ENCODE measurements at places on chromosomes 13 and 19. TPM values are rescaled to one million over a fixed set of nuclear protein-coding genes. Genes with fewer than 3 reads are reported as not detected.

- DNase-seq = no peak
These were observed 141.3 kb downstream of the STOML3 start for GRCh38 chr13:38849315-38849714.

The SAE1 gene
- 191 TPM for total RNA-seq

The SBK2 gene
- not detected for total RNA-seq

GRCh38 chr19:5607318-5608275 lies 15.0 kb downstream of the SAFB2 start:
- no peak for DNase-seq

- DNase-seq = no peak
These were observed 55.0 kb downstream of the EFNB2 start for GRCh38 chr13:106480351-106480910.

GRCh38 chr13:24112791-24113190 lies 47.7 kb upstream of the SPATA13 start:
- DNase-seq = no peak

DNA sequence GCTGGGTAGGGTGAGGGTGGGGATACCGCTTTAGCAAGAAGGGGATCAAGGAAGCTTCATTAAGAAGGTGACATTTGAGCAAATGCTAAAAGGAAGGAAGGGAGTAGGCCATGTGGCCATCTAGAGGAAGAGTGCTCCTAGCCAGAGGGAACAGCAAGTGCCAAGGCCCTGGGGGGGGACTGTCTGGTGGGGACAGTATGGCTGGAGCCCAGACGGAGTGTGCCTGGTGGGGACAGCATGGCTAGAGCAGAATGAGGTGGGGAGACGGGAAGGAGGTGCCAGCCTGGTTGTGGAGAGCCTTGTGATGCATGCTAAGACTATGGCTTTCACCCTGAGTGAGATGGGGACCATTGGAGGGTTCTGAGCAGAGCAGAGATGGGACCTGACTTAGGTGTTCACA lies 2.1 kb upstream of the TGFB1 start:
- no peak for DNase-seq

- DNase-seq = no peak
These were observed 5.7 kb downstream of the ACOD1 start for GRCh38 chr13:76953968-76954367.

The SOHLH2 gene
- not detected for total RNA-seq

- DNase-seq = peak; percentile 89
These were observed 8.6 kb upstream of the MKNK2 start for GRCh38 chr19:2059422-2060201.

The FAM124A gene
- total RNA-seq = 15.0 TPM

The LILRA2 gene
- total RNA-seq = 3.4 TPM

The LACC1 gene
- 3.3 TPM for total RNA-seq

DNA sequence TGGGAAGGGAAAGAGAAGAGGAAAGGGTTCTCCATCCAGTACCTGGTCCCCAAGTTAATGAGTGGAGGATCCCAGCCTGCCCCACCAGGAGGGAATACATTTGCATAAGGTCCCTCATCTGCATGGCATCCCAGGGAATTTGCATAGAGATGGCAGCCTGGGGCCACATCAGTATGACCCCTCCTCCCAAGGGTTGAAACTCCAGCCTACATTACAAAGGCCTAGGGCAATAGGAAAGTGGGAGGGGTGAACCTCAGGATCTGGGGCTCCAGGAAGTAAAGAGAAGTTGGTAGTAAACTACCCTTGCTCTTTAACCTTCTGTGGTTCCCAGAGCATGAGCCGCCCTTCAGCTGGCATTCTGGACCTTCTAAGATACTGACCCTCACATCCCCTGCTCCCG lies 6.8 kb upstream of the NECTIN2 start:
- no peak for DNase-seq

DNA sequence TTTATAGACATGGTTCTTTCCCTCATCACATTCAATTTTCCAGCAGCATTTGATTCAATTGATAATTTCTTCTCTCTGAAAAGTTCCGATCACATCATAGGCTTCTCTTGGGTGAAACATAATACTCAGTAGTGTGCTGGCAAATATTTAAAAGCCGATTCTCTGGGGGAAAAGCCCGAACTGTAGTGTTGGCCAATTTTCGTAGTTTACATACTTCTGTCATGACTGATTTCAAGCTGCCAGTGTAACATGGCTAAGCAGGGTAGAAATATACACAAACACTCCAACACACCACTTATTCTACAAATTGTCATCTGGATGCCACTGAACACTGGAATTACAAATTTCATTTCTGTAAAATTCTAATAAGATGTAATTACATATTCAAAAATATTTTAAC lies 56.1 kb upstream of the FREM2 start:
- DNase-seq = no peak

The MYADM gene
- 65.5 TPM for total RNA-seq

GRCh38 chr19:929891-930258 lies 4.0 kb downstream of the ARID3A start:
- DNase-seq = no peak

DNA sequence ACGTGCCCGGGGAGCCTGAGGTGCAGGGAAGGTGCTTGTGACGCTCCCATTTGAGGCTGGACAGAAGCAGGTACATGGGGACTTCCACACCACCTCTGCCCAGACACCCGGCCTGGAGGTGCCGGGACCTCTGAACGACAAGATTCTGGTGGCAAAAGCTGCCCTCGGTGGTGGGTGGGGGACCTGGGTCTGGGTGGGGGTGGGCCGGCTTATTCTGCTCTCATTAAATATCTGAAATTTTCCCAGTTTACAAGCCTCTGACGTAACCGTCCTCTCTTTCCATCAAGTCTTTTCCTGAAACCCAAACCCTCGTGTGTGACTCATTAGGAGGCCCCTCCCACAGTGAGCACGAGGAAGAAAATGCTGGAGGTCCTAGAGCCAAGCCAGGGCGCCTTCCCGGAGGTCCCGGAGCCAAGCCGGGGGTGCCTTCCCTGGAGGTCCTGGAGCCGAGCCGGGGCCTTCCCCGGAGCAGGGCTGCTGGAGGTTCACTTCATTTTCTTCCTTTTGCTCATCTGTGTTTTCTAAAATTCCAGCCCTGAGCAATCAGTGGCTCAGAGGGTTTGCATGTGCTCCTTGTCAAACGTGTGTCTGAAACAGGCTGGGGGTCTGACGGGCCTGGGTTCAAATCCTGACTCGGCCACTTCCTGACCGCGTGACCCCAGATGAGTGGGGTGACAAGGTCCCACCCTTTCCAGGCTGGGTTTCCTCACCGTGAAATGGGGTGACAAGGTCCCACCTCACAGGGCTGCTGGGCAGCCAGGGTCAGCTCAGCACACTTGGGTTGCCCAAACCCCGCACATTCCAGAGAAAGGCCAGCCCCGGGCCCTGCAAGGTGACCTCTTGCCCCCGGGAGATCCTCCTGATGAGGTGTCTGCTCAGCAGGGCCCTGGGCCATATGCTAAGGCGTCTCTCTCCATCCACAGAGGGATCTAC lies 10.0 kb downstream of the CFD start:
- DNase-seq = peak; percentile 96

DNA sequence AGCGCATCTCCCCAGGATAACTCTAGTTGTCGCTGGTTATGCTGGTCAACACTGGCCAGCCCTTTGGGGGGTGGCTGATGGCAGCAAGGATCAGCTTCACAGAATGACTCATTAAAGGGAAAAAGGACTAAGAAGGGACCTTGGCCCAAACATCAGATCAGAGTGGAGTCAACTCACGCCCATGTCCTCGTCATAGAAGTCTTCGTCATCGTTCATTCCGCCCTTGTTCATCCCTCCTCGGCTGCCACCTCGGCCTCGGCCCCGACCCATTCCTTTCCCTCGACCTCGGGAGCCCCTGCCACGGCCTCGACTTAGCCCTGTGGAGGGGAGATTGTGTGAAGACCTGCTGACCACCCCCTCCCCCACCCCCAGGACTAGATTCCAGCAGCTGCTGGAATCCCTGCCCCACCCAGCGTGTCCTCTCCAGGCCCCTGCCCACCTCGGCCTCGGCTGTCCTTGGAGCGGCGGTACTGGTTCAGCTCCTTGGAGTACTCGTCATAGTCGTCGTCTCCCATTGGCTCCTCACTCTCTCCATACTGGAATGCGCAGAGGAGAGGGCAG lies 28.6 kb downstream of the ZC3H4 start:
- no peak for DNase-seq

The LIM2 gene
- total RNA-seq = not detected

The MBD3L3 gene
- total RNA-seq = not detected

DNA sequence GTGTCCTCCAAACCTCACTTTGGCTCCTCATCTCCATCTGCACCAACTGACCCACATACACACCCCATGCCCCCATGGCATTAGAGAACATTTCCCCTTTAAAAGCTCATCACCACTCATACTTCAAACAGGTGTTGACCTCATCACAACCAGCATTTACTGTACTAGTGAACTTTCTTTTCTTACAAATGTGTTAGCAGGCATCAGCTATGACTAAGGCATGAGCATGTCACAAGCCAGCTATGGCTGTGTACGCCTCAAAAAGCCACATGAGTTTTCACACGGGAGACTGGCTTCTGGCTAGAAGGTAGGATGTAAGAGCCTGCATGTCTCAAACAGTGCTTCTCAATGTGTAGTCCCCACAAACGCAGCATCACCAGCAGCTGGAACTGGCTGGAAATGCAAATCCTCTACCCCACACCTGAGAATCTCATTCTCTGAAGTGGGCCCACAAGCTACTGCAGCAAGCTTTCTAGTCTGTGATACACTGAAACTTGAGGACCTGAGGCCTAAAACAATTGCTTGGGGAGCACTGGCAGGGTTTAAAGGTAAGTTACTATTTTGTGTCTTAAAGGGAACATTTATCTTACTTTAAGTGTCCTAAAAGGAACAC lies 66.8 kb downstream of the TUBGCP3 start:
- no peak for DNase-seq

DNA sequence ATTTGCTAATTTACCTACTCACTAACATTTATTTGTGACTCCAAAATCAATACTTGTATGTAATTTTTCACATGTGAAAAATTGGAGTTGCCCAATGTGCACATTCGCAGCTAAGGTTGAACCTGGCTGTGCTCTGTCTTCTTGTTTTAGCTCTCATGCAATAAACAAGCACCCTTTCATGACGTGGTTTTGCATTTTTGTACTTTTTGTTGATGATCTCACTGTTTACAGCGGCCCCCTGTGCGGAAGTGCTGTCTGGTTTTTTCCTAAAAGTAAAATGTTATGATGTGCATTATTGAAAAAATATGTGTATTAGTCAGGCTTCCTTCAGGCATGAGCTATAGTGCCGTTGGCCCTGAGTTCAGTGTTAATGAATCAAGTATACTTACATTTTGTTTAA lies 18.1 kb downstream of the DGKH start:
- no peak for DNase-seq

GRCh38 chr13:84238381-84238780 lies 356.1 kb upstream of the SLITRK1 start:
- no peak for DNase-seq

DNA sequence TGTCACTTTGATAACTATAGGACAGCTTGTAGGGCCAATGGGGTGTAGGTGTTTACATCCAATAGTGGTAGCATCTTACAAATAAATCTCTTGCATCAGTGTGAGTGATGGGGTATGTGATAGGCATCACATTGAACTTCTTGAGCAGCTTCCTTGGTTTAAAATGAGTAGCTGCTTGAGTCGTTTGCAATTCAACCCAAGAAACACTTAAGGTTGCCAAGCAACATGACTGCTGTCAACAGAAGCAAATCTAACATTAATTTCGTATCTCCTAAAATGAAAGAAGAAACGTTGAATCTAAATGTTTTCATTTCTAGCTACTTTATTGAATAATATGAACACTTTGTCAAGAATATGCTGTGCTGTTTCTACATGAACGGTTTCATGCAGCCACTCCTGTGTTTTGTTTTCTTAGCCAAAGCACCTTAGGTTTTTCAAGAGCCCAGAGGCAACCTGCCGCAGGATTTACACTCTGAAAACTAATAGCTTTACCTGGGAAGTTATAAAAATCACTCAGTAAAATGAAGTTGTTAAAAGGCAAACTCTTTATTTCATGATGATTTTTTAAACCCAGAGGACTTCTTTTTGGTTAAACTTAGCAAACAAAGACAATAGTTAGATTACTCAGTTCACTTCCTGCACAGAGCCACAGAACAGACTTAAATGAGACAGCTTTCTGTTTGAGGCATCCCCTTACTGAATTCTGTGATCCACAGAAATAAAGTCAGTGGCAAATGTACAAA lies 305.2 kb downstream of the MTUS2 start:
- DNase-seq = no peak

The MEGF8 gene
- total RNA-seq = 5.9 TPM

GRCh38 chr19:12126707-12127106 lies 13.4 kb downstream of the ZNF20 start:
- no peak for DNase-seq

The ETV2 gene
- 1.1 TPM for total RNA-seq

DNA sequence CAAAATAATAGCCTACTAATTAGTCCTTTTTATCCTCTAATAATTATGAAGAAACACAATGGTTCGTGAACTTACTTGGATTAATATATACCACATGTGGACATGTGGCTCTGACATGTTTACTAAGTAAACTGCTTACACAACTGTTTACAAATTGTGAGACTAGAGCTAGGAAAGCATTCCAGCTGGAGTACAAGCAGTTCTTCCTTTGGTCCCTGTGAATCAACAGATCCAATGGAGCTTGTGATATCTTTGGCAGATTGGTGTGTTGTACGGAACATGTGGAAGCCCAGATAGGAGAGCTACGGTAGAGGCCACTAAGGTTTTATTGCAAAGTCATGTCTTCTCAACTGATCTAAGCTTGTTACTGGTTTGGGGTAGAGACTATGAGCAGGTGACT lies 145.5 kb upstream of the SPRY2 start:
- DNase-seq = no peak

DNA sequence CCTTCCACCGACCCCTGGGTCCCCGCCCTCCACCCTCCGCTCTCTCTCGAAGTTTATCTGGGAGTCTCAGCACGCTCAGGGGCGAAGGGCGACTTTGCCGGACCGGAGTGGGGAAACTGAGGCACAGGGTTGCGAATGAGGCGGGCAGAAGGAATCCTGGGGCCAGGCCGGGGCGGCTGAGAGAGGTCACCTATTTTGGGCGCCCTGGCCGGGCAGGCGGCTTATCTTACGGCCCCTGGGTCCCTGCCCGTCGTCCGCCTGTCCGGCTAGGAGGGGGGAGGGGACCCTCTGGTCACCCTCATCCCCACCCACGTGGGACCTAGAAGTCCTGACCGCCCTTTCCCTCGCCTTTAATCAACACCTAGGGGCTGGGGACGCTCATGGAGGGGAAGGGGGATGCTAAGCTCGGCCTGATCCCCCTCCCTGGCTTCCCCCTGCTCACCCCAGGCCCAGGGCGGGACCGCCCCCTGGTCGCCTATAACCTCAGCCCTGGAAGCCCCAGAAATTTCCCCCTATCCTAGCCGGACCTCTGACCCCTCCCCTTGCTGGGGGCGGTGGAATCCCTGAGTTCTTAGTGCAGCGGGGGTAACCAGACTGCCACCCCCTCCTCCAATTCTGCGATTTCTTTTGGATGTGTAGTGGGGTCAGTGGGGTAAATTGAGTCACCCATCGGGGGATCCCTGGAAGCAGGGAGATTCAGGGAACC lies 556 bp downstream of the TRIP10 start:
- DNase-seq = no peak

The FPR2 gene
- total RNA-seq = 3.7 TPM

The TMEM221 gene
- 0.36 TPM for total RNA-seq

DNA sequence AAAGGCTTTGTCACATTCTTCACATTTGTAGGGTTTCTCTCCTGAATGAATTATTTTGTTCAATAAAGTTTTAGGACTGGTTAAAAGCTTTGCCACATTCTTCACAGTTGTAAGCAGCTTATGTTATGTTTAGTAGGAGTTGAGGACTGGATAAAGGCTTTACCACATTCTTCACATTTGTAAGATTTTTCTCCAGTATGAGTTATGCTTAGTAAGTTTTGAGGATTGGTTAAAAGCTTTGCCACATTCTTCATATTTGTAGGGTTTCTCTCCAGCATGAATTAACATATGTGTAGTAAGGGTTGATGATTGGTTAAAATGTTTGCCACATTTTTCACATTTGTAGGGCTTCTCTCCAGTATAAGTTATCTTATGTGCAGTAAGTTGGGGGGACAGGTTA lies 79.9 kb downstream of the ZNF431 start:
- no peak for DNase-seq

Measured in sigmoid colon (tissue), 7 donors.